Activated CD8-positive, alpha-beta memory T cell treated with anti-CD3 and anti-CD28 coated beads for 1 hour (primary cell): ENCODE measurements at places on chromosomes 1 and 21.

GRCh38 chr1:236746785-236747184 is 48.3 kb upstream of the MTR start:
- DNase-seq, result no peak

DNA sequence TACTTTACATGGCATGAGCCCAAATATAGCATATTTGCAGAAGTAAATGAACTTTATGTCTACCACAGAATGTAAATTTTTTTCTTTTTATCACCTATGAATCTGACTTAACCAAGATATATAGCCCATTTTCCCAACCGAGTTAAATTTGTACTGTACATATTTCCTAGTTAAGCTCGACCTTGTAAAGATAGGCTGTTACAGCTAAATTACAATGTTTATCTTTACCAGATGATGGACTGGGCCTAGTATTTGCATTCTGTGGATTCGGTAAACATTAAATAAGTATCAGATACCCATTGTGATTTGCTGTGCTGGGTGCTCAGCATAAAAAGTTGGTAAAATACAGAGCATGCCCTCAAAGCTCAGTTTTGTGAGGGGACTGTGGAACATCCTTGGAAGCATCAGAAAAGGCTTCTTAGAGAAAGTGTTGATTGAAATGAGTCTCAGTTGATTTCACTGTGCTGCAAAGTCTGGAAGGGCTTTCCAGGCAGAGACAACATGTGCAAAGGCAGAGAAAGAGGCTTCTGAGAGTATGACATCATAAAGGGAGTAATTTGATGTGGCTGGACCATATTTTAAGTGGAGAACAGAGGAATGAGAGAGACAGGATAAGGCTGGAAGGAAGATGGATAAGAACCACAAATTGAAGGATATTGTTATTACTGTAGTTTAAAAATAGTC is 27.4 kb downstream of the MORC3 start:
- no peak for DNase-seq

DNA sequence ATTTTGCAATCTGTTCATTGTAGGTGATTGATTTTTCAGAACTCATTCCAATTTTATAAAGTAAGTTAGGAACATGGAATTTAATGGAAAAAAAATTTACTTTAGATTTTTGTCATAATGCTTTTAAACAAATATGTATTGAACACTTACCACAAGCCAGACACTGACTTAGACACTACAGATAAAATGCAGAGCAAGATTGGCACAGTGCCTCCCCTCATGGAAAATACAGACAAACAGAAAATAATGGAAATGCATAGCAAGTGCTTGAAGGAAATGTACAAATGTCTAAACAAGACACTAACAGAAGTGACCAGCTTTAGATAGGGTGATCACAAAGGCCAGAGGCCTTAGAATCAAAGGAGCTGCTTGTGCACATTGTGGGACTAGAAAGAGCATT is 260.5 kb upstream of the ADGRL2 start:
- DNase-seq, result no peak

GRCh38 chr1:224730965-224731364 is 114.8 kb downstream of the CNIH3 start:
- no peak for DNase-seq

GRCh38 chr1:90443354-90443753 is 273.7 kb downstream of the BARHL2 start:
- no peak for DNase-seq

DNA sequence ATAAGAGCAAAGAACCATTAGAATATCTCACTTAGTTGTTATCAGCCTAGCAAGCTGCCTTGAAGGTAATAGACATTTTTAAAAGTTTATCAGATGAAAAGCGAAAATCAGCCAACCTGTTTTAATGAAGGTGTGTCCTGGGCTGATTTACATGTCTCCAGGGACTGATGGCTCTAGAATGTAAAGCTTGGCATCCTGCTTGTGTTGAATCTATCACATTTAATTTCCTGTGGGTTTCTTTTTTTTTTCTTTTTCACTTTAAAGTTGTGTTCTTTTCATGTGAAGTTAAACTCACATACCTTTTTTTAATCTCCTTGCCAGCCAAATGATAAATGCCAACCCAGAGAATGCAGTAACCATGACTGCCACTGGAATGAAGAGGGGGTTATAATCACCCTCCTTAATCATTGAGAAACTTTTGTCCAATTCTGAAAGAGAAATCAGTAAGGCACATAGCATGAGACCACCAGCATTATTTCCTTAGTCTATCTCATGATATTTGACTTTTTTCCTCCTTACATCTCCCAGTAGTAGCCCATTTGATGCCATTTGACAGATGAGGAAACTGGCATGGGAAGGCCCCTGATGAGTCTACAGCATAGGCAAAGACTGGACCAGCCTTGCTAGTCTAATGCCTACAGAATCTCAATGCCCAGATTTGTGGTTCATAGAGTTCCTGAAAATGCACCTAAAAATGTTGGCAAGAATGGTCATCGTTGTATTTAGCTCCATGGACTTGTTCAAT is 10.0 kb downstream of the SELL start:
- no peak for DNase-seq

DNA sequence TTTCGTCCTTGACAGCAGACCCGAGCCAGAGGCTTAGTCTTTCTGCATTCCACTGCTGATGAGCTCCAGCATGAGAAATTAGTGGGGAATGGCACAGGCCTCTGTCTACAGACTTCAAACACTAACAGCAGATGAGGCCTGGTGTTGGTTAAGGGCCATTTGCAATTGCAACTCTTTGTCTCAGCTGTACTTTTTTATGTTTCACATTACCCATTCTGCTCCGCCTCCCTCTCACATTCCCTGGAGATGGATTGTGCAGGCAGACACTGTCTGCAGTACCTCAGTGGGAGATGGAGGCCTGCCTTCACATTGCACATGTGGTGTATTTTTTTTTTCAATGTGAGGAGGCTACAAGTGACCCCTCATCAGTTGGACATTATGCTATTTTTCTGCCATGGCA is 370.2 kb downstream of the DUSP10 start:
- no peak for DNase-seq

DNA sequence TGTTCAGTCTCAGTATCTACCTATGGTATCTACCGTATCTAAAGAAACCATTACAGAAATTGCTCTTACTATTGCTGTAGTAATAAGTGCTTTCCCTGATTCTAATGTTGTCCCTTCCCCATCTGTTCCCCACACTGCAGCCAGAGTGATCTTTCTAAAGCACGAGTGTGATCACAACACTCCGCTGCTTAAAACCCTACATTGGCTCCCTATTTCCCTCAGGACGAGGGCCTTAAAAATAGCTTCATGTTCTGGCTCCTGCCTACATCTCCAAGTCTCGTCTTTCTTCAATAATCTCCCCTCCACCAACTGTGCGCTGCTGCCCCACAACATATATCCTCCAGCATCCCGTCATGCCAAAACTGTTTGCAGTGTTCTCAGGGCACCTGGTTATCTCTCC is 150.6 kb downstream of the SDCCAG8 start:
- DNase-seq, result no peak

GRCh38 chr1:30403061-30403645 is 320.2 kb downstream of the MATN1 start:
- no peak for DNase-seq

GRCh38 chr1:111484391-111485026 is 10.7 kb downstream of the C1orf162 start:
- no peak for DNase-seq

DNA sequence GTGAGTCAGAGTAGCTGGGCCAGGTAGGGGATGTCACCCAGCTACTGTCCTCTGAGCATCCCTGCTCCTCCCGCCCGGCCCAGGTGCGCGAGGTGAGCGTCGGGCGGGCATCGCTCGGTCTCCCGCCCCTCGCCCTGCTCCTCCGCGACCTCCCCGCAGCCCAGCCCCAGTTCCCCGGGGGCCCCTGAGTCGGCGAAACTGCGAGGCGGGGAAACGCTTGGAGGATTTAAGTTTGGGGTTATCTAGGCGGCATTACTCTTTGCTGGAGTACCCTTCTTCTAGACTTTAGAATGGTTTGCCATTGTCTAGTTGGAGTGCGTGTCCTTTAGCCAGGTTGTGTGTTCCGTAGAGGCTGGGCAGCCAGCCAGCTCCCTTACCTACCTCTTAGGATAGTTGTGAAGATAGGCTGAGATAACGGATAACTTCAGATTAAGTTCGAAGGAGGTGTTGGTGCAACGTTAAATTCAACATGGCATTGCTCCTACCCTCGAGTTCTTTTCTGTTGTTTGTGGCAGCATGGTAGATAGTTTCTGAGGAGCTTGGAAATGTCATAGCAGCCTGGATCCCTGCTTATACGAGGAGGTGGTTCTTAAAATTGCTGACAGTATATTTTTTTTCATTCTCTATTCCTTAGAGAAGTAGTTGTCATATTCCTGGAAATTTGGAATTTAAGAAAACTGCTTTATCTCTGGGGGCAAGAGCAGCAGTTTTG is 697 bp downstream of the AGO3 start:
- no peak for DNase-seq

DNA sequence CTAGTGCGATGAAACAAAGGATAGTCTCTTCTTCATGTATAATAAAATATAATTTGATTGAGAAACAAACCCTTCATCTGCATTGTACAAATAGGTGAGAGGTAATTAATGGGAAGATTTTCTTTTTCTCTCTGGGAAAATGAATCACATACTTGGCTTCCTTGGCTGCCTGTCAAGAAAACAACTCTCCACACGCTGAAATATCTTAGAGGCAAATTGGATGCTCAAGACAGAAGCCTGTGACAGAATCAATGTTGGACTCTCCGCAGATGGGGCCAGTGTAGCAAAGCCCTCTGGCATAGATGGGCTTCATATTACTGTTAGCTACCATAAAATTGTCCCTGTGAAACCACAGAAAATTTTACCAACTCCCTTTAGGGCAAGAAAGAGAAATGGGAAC is 186.6 kb downstream of the GRIK1 start:
- DNase-seq, result no peak

- DNase-seq, result no peak
Observed at GRCh38 chr1:36530261-36530660, 47.5 kb upstream of the CSF3R start.

DNA sequence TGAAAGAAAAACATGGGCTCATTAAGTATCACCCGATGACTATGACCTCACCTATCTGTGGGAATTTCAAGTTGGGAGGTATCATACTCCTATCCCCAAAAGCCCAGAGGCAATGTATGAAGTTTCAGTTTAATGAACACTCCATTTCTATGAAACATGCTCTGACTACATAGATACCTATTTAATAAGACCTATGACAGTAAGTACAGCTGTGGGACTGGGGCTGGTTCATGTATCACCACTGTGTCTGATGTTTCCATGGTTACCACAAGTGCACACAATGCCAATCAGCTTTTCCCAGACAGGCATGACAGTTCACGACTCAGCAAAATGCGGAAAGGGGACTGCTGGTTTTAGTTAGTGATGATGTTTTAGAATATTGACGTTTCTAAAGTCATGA is 167.7 kb downstream of the SIPA1L2 start:
- DNase-seq, result no peak
